ENCODE measurements at places on chromosomes 16 and 17.

- DNase-seq = no peak
Observed at GRCh38 chr16:17607609-17608008, 136.8 kb upstream of the XYLT1 start.

DNA sequence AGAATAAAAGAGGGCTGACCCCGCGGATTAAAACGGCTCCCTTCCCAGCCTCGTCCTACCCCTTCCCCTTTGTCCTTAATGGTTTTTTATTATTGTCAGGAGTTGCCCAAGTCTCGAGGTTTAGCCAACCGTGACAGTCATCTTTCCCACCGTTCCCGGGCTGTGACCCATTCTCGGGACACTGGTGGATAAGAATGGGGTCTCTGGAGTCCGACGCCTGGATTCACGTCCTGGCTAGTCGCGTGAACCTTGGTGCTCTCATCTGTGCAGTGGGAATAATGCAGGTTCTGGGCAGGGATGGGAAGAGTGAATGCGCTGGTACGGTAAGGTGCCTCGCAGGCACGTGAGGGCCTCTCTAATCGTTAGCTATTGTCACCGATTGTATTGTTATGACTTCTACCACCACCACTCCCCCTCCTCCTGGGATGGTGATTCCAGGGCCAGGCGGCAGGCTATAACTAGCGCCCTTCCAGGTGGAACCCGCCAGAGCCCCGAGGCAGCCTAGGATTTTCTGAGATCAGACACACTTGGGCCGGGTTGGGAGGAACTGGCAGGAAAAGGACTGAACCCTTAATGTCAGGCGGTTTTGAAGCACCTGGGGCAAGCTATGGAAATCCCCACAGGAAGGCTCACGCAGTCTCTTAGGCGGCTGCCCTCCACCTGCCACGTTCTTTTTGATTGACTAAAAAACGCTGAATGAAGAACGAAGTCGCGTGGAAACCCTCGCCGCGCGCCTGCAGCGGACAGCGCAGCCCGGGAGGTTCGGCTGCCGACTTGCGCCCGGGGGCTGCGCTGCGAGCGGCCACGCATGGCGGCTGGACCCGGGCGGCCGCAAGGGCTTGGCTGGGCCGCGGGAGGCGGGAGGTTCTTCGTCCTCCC lies 2.7 kb downstream of the HS3ST3B1 start:
- DNase-seq = no peak

- DNase-seq = no peak
Observed at GRCh38 chr16:57257455-57258070, 12.5 kb downstream of the ARL2BP start.

DNA sequence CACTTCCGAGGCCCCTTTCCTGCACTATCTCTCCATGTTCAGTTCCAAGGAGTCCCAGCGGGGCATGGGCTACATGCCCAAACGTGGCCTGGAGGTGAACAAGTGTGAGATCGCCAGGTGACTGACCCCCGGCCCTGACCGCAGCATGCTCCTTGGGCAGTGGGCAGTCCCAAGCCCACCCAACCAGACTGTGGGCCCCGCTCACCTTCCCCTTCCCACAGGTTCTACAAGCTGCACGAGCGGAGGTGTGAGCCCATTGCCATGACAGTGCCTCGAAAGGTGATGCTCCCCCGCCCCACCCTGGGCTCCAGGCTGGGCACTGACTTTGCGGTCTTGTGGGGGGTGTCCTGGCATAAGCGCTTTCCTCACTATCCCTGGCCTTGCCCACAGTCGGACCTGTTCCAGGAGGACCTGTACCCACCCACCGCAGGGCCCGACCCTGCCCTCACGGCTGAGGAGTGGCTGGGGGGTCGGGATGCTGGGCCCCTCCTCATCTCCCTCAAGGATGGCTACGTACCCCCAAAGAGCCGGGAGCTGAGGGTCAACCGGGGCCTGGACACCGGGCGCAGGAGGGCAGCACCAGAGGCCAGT lies 4.7 kb downstream of the CORO1A start:
- peak; percentile 32 for DNase-seq

Data from left colon (tissue), 2 donors.